ENCODE measurements at places on chromosomes 6 and 20. TPM values are rescaled to one million over a fixed set of nuclear protein-coding genes. Genes with fewer than 3 reads are reported as not detected.

The ZMYND8 gene
- total RNA-seq, result 54.8 TPM

The DNMT3B gene
- total RNA-seq, result 1.8 TPM

The NKAPL gene
- 0.11 TPM for total RNA-seq

DNA sequence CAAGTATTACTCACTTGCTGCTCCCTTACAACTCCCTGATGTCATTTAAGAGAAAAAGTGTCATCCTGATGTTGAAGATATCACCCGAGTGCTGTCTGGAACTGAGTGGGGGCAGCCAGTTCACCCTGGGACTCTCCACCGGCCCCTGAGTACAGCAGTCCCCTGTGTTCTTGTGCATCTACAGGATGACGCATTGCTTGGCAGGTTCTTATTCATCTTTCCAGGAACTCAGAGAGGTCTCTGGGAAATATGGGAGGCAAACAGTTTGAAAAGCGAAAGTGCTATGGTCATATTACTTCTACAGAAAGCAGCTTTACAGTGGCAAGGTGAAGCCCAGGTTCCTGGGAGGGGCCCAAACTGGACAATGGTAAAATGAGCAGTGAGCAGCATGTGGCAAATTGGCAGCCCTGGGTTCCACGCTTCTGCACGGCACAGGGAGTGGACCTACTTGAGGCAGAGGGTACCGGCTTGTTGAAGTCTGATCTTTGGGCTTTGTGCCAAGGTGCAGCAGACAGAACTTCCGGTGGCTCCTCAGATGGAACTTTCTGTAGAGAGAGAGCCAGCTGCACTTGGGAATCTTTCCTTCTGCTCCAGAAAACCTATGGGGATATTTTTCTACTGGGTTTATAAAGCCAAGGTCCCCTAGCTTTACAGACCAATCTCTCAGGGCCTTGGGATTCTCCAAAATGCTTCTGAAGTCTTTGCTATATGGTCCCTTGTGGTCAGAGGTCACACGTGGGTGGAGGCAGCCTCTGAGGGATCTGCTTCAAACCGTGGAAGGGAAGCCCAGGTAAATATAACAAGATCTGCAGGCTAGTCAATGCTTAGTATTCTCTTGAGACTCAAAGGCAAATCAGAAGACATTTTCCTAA is 128.3 kb downstream of the MAP3K7 start:
- H3K27me3 ChIP-seq, result peaks cover 7% of the 10 kb centered on the region
- no peaks in the 10 kb centered on the region for H3K36me3 ChIP-seq
- H3K4me3 ChIP-seq, result no peak overlapping the region
- DNase-seq, result no peak

- no peaks in the 10 kb centered on the region for H3K36me3 ChIP-seq
- no peak overlapping the region for H3K27ac ChIP-seq
- H3K27me3 ChIP-seq, result no peaks in the 10 kb centered on the region
- DNase-seq, result no peak
- no peaks in the 10 kb centered on the region for H3K4me1 ChIP-seq
These were observed 147.7 kb downstream of the GPX5 start for GRCh38 chr6:28673417-28673786.

GRCh38 chr6:3239110-3239830 is 11.8 kb upstream of the TUBB2B start:
- DNase-seq, result no peak
- no peaks in the 10 kb centered on the region for H3K36me3 ChIP-seq
- no peaks in the 10 kb centered on the region for H3K27me3 ChIP-seq
- H3K4me3 ChIP-seq, result no peak overlapping the region

The NOX3 gene
- total RNA-seq, result not detected

The ZBTB24 gene
- 11.9 TPM for total RNA-seq

- no peak overlapping the region for H3K4me3 ChIP-seq
- no peaks in the 10 kb centered on the region for H3K4me1 ChIP-seq
- H3K27ac ChIP-seq, result no peak overlapping the region
- H3K27me3 ChIP-seq, result no peaks in the 10 kb centered on the region
- DNase-seq, result no peak
- no peaks in the 10 kb centered on the region for H3K36me3 ChIP-seq
These were observed 4.9 kb upstream of the CDSN start for GRCh38 chr6:31125162-31125561.

GRCh38 chr20:44954211-44954610 is 6.0 kb downstream of the TOMM34 start:
- H3K4me1 ChIP-seq, result peaks cover 18% of the 10 kb centered on the region
- no peak overlapping the region for H3K4me3 ChIP-seq
- no peaks in the 10 kb centered on the region for H3K27me3 ChIP-seq
- no peak for DNase-seq
- no peak overlapping the region for H3K27ac ChIP-seq
- H3K36me3 ChIP-seq, result peaks cover 70% of the 10 kb centered on the region

DNA sequence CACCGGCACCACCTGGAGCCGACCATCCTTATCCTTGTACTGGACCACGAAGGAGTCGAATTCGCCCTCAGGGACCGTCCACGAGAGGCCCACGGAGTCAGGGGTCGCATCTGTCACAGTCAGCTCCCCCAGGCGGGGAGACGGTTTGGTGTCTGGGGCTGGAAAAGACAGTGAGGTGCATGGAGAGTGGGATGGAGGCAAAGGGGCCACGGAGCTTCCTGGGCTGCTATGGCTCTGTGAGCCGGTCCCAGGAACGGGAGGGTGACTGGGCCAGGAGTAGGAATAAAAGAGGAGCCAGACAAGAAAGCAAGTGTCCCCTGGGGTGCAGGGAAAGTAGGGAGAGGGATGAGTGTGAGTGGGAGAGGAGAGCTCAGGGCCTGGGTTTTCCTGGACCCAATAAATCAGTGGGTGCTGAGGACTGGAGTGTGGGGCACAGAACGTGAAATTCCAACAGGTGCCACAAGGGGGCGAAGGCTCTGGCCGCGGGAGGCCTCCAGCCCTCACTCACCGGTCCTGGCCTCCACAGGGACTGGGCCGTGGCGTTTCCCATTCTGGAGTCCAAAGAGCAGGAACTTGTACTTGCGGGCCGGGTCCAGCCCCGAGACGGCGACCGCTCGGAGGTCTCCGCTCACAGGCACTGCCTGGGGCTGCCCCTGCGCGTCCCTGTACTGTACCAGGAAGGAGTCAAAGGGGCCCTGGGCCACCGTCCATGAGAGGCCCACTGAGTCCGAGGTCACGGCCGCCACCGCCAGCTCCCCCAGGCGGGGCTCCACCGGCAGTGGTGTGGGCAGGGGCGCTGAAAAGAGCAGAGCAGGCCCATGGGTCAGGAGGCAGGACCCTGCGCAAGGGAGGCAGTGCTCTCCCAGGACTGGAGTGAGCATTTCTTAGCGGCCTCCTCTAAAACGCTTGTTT is 9.9 kb downstream of the CYP21A2 start:
- H3K27me3 ChIP-seq, result peaks cover 3% of the 10 kb centered on the region
- no peak overlapping the region for H3K27ac ChIP-seq
- H3K36me3 ChIP-seq, result no peaks in the 10 kb centered on the region
- no peak overlapping the region for H3K4me3 ChIP-seq

DNA sequence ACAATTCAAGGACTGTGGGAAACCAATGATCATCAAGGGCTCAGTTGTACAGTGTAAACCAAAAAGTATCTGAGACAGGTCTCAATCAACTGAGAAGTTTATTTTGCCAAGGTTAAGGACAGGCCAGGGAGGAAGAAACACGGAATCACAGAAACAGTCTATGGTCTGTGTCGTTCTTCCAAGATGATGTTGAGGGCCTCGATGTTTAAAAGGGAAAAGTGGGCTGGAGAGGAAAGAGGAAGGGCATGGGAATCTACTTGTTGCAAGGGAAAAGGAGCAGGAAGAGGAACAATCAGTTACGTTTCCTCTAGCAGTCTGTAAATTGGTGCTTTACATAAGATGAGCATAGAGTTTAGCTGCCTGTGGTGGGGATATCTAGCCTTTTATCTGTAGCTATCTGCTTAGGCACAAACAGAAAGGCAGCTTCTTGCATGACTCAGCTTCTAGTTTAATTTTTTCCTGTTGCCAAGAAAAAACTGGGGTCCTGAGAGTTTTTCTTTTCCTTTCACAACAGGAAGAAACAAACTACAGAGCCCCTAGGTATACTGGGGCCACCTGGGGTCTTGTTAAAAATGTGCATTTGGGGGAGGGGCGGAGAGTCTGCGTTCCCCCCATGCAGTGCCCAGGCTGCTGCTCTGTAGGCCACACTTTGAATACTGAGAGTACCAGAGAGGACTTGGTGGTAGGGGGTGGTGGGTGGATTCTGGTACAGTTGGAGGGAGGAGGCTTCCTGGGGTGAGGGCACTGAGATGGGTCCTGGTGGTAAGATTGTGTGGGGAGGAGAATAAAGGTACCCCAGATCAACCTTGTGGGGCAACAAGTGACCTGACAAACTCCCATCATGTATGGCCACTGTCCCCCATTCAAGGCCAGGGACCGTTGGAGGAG is 35.3 kb upstream of the EZR start:
- H3K4me3 ChIP-seq, result no peak overlapping the region
- no peaks in the 10 kb centered on the region for H3K27me3 ChIP-seq
- DNase-seq, result no peak
- peaks cover 34% of the 10 kb centered on the region for H3K4me1 ChIP-seq
- H3K36me3 ChIP-seq, result no peaks in the 10 kb centered on the region

The SIGLEC1 gene
- total RNA-seq, result 0.05 TPM

The SLC24A3 gene
- total RNA-seq, result not detected

GRCh38 chr6:25218346-25218745 is 60.8 kb upstream of the CARMIL1 start:
- no peaks in the 10 kb centered on the region for H3K27me3 ChIP-seq
- H3K27ac ChIP-seq, result no peak overlapping the region

- H3K36me3 ChIP-seq, result no peaks in the 10 kb centered on the region
- no peaks in the 10 kb centered on the region for H3K27me3 ChIP-seq
These were observed 427.3 kb upstream of the CITED2 start for GRCh38 chr6:139801571-139802321.

GRCh38 chr20:32583581-32584070 is 1.5 kb downstream of the NOL4L start:
- H3K4me1 ChIP-seq, result peaks cover 17% of the 10 kb centered on the region
- H3K27me3 ChIP-seq, result 0 out of 2 replicates have a peak, but pooled peaks cover 2% of the 10 kb centered on the region
- no peak for DNase-seq
- no peak overlapping the region for H3K27ac ChIP-seq
- H3K36me3 ChIP-seq, result no peaks in the 10 kb centered on the region

GRCh38 chr6:29980511-29980910 is 38.2 kb downstream of the HLA-A start:
- no peaks in the 10 kb centered on the region for H3K36me3 ChIP-seq
- DNase-seq, result no peak
- no peak overlapping the region for H3K27ac ChIP-seq
- H3K27me3 ChIP-seq, result peaks cover 13% of the 10 kb centered on the region
- peaks cover 4% of the 10 kb centered on the region for H3K4me1 ChIP-seq

GRCh38 chr6:137852346-137852745 is 14.7 kb upstream of the TNFAIP3 start:
- no peak overlapping the region for H3K27ac ChIP-seq
- no peaks in the 10 kb centered on the region for H3K36me3 ChIP-seq
- H3K4me3 ChIP-seq, result no peak overlapping the region
- no peaks in the 10 kb centered on the region for H3K27me3 ChIP-seq
- DNase-seq, result no peak
- peaks cover 18% of the 10 kb centered on the region for H3K4me1 ChIP-seq

The TMEM14A gene
- 17.7 TPM for total RNA-seq

The LKAAEAR1 gene
- not detected for total RNA-seq

DNA sequence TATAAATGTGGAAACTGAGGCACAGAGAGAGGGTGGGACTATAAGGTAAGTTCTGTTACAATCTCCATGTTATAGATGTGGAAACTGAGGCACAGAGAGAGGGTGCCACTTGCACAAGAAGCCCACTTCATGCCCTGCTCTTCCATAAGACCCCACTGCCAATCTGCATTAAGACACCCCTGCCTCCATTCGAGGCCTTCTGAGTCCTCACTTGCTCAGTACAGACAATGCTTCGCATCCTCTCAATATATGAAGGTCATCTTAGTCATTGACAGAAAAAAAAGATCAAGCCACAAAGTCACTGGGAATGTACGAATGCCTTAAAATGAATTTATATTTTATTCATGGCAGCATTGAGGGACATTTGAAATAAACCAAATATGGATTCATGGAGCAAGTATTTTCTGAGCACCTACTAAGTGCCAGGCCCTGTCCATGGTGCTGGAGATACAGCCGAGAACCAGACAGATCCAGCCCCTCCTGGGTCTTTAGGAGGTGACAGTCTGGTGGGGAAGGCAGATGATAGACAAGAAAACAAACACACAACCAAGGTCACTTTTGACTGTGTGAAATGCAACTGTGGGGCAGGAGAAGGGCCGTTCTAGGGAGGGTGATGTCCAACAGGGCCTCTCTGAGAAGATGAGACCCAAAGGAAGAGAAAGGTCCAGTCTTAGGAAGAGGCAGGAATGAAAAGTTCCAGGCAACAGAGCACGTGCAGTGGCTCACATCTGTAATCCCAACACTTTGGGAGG is 92.5 kb upstream of the PTPN1 start:
- no peaks in the 10 kb centered on the region for H3K4me1 ChIP-seq
- H3K27me3 ChIP-seq, result no peaks in the 10 kb centered on the region
- H3K36me3 ChIP-seq, result no peaks in the 10 kb centered on the region

DNA sequence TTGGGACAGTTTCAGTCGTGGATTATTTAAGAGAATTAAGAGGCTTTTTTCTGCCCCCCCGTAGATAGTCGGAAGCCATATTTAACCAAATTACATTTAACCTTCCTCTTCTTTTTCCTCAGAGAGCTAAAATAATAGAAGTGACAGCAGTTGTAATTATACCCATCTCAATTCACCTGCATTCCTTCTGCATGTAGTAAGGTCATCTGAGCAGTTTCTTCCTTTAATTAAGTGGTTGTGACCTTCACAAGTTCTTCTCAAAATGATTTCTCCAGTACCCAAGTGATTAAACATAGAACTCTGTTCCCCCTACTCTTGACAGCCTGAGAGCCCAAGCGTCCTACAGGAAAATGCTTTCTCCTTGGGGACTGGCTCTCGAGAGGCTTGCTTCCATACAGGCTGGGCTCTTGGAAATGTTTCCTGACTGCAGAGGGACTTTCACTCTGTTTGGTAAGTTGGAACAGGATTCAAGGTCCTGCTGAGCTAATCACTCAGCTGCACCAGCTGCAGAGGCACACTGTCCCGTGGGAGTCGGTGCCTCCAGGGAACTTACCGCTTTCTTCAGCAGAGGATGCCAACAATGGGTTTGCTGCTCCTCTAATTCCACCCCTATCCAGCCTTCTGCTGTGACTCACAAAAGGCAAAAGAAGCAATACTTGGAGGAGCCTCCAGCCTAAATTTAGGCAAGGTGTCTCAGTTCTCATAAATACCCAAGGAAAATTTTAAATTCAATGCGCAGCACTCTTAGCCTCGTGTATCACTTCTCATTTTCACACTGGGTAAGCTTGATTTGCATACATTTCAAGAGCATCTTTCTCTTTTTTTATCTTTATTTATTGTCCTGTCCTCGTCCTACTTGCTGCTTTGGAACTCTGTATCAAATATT is 414.9 kb downstream of the KIF16B start:
- no peaks in the 10 kb centered on the region for H3K36me3 ChIP-seq
- peak; percentile 25 for DNase-seq
- no peaks in the 10 kb centered on the region for H3K27me3 ChIP-seq
- no peak overlapping the region for H3K27ac ChIP-seq
- H3K4me1 ChIP-seq, result peaks cover 11% of the 10 kb centered on the region

The AIF1 gene
- 107 TPM for total RNA-seq

- H3K27me3 ChIP-seq, result peaks cover 8% of the 10 kb centered on the region
- H3K4me3 ChIP-seq, result no peak overlapping the region
- DNase-seq, result no peak
- H3K4me1 ChIP-seq, result no peaks in the 10 kb centered on the region
These were observed 3.8 kb downstream of the RSPO4 start for GRCh38 chr20:998231-998830.
